NCI-H510A (cell line): ENCODE measurements at places on chromosomes 16 and 17.
A peak's percentile ranks its signal among the peaks of the same experiment; 100 is the strongest.

DNA sequence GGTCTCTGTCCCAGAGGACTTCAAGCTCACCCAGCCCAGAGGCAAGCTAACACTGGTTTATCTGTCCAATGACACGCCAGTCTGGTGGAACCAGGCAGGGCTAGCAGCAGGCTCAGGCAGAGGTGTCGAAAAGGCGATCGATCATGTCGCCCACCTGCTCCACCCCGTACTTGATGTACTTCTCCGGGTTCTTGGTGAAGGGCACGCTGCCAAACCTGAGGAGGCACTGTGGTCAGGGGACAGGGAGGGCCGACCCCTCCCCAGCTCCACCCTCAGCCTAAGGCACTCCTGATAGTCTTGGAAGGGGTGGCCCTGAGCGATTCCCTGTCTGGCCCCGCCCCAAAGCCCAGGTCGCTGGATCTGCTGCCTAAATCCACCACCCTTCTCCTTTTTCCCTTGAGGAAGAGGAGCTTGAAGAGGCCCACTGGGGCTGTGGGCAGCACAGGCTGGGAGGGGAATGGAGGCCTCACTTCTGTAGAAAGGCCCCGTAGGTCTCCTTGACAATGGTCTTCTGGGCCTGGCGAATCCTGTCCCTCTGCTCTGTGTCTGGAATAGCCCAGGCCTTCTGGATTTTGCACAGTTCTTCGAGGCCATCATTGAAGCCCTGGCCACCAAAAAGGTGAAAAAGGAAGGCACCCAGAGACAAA lies 4.7 kb downstream of the ZACN start:
- DNase-seq: no peak

GRCh38 chr17:81379523-81379942 lies 15.7 kb upstream of the BAHCC1 start:
- no peak for DNase-seq

DNA sequence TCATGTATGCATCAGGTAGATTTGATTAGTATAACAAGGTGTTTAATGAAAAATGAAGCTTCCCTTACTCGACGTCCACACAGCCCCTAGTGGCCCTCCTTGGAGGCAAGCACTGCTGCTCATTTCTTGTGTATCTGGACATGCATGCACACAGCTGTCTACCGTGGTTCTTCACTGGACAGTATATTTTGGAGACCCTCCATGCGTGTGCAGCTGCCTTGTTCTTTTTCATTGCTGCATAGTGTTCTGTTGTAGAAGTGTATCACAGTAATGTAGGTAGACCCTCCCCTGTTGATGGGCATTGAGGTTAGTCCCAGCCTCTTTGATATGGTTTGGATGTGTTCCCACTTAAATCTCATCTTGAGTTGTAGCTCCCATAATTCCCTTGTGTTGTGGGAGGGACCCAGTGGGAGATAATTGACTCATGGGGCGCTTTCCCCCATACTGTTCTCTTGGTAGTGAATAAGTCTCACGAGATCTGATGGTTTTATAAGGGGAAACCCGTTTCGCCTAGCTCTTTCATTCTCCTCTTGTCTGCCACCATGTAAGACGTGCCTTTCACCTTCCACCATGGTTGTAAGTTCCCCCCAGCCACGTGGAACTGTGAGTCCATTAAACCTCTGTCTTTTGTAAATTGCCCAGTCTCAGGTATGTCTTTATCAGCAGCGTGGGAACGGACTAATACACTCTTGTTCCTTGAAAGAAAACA lies 6.3 kb downstream of the CMIP start:
- no peak for DNase-seq

DNA sequence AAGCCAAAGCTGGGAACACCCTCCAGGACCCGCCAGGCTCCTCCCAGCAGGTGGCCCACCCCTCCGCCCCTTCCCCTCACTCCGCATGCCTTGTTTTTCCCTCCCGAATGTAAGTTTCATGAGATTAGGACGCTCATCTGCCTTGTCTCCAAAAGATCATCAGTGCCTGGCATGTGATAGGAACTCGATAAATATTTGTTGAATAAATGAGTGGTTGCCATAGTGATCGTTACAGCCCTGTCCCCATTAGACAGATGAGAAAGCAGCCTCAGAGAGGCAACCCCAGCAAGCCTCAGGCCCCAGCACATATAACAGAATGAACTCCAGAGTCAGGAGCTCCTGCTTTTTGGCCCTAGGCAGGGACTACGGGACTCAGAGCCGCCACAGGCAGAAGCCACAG lies 5.0 kb downstream of the CAMKK1 start:
- DNase-seq: no peak

DNA sequence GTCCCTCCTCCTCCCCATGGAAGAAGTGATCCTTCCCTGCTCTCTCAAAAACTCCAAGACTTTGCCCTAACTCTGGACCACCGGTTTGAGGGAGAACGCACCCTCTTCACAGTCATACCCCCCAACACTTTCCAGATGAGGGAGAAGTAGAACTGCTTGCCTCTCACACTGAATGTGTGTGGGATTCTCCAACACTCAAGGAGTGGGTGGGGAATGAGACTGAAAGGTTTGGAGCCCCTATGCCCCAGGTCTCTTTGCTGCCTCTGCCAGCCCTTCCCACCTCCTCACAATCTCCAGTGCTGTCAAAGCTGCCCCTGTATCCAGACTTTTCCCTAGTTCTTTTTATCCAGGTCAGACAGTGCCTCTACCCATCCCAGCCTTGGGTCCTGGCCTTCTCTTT lies 11.4 kb downstream of the HOXB4 start:
- no peak for DNase-seq

DNA sequence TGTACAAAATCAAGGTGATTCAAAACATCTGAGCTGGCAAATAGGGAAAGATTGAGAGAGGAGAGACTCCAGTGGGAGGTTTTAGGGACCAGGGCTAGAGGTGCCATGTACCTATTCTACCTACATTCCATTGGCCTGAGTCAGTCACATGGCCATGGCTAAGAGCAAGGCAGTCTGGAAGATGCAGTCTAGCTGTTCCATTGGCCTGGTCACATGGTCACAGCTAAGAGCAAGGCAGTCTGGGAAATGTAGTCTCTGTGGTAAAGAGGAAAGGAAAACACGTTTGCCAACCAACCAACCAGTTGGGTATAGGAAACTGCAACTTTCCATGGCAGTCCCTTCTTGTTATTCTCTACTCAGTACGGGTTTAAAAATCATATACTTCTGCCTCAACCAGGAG lies 369.1 kb downstream of the XYLT1 start:
- no peak for DNase-seq

GRCh38 chr17:52420555-52421078 lies 262.1 kb upstream of the CA10 start:
- no peak for DNase-seq

- DNase-seq: no peak
These were observed 14.5 kb downstream of the SPIRE2 start for GRCh38 chr16:89842471-89843408.

- no peak for DNase-seq
These were observed 31.2 kb upstream of the DNAJA2 start for GRCh38 chr16:47004652-47005051.

- no peak for DNase-seq
These were observed 3.4 kb upstream of the CSNK1D start for GRCh38 chr17:82276938-82277337.

DNA sequence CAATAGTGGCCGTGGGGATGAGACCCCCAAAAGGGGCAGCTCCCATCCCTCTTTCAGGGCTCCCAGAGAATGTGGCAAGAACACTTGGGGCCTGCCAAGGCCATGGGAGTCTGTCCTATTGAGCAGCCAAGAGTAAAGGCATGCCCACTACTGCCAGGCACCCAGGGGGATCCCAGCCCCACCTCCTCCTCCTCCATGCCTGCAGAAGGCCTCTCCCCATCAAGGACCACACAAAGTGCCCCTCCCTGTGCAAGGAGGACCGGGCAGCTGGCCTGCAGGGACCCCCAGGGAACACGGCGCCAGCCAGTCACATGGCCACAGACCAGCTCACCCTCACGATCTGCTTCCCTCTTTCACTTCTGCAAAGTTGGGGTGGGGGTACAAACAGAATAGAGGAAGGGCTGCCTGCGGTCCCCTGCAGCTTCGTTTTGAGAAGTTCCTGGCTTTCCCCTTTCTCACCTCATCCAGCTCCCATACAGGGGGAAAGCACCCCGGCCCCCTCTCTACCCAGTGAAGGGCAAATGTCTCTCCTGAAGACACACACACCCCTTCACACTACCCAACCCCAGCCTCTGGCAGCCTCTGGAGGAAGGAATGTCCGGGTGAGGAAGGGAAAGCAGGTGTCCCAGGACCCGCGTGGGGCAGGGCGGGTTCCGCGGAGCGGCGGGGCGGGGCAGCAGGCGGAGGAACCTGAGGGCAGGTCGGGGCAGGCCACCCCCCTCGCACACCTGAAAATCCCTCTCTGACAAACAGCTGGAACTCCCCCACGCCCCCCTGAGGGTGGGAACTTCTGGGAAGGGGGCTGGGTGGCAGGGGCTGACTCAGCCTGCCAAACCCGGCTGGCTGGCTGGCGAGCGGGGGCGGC lies 2.0 kb downstream of the PPP1R9B start:
- DNase-seq: no peak

DNA sequence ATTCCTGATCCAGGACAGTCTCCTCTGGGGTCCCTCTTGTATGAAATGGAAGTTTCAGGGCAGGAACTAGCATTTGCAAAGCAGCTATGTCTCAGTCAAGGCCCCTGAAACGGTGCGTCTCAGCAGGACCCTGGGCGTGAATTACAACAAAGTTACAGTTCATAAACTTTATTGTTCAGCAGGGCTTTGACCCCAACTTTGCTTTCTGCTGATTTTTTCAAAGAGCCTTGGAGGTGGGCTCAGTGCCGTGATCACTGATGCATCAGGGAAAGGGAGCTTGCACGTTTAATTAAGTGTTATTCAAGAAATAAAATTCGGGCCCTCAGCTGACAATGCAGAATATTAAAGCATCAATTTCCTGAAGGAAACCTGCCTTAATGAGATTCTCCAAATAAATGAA lies 260.1 kb upstream of the C16orf82 start:
- no peak for DNase-seq

GRCh38 chr16:67260426-67261063 lies 11.8 kb downstream of the SLC9A5 start:
- no peak for DNase-seq

DNA sequence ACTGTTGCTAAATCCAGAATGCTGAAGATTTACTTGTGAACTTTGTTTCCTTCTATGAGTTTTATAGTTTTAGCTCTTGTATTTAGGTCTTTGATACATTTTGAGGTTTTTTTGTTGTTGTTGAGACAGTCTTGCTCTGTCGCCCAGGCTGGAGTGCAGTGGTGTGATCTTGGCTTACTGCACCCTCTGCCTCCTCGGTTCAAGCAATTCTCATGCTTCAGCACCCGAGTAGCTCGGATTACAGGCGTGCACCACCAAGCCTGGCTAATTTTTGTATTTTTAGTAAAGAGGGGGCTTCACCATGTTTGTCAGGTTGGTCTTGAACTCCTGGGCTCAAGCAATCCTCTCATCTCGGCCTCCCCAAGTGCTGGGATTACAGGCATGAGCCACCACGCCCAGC lies 14.4 kb downstream of the TENT4B start:
- DNase-seq: no peak

GRCh38 chr17:83178533-83179304 lies 99.3 kb downstream of the METRNL start:
- peak; percentile 52 for DNase-seq

DNA sequence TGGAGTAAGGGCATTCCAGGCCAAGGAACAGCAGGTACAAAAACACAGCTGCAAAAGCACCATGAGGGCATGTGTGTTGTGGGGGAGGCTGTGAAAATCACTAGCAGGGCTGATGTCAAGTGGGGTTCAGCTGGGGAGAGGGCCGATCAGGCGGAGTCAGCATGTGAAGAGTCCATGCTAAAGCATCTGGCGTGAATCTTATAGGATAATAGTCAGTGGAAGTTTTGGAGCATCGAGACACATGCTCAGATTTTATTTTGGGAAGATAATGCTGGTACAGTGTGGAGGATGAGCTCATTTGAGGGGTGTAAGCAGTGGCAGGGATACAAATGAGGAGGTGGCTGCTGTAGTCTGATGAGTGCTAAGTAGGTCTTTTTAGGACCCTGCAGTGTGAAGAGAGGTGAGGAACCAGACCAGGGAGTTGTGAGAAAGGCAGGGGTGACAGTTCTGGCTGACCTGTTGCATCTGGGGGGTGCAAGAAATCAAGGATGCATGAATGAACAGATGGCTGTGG lies 30.3 kb downstream of the MMD start:
- no peak for DNase-seq

DNA sequence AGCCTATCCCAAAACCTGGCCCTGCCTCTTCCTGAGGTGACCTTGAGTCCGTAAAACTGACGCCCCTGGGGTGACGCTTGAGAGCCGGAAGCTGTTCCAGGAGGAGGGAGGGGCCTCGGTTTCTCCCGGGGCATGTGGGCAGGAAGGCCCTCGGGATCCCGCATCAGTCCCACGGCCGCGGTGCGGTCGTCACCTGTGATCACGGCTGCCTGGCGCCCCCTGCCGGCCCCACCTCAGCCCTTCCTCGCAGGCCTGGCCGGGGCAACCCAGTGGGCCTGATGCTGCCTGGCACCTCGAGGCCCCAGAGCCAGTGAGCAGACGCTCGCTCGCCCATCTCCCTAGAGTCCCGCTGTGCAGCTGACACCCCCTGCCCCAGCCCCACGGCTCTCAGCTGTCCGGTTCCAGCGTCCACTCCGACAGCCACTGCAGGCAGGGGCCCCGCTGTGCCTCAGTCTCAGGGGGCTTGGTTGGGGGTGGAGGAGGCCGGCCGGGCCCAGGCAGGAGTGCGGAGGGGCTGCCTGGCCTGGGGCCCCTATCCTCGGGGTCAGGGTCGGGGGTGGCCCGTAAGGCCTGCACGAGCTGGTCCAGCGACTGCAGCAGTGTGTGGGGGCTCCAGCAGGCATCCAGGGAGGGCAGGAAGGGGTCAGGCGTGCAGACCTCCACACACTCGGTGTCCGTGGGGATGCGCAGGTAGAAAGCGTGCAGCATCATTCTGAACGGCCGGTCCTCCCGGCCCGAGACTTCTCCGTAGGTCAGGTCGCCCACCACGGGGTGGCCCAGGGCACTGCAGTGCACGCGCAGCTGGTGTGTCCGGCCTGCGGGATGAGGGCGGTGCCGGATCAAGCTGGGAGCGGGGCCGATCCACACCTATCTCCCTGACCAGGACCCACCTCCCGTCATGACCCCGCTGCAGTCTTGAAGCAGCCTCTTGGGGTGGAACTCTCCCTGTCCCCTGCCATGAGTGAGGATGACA lies 2.3 kb downstream of the RPUSD1 start:
- DNase-seq: no peak
